Osteocyte (in vitro differentiated cells): ENCODE measurements at places on chromosomes 4 and X. TPM values are rescaled to one million over a fixed set of nuclear protein-coding genes. Genes with fewer than 3 reads are reported as not detected.

DNA sequence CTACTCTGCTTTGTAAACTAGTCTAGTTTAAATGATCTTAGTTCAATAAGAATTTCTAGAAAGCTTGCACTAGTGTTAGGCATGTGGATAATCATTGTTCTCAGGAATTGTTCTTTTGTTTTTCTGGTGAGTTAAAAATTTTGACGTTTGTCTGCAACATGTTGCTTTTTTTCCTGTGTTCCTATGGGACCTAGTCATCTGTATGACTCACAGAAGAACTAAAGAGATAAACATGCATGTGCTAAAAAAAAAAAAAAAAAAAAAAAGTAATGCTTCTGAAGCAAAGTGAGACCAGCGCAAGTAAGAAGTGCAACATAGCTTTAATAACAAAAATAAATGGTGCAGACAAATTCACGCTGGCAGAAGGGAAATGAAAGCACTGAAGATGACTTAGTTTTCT lies 471.2 kb downstream of the IQCM start:
- no peaks in the 10 kb centered on the region for H3K36me3 ChIP-seq
- no peak overlapping the region for H3K27ac ChIP-seq
- no peaks in the 10 kb centered on the region for H3K4me1 ChIP-seq
- no peak for DNase-seq

- H3K27ac ChIP-seq: peak overlapping the region; percentile 65
- H3K36me3 ChIP-seq: no peaks in the 10 kb centered on the region
- no peaks in the 10 kb centered on the region for H3K27me3 ChIP-seq
- peaks cover 18% of the 10 kb centered on the region for H3K4me1 ChIP-seq
Observed at GRCh38 chr4:182307746-182308145, 64.5 kb downstream of the TENM3 start.

DNA sequence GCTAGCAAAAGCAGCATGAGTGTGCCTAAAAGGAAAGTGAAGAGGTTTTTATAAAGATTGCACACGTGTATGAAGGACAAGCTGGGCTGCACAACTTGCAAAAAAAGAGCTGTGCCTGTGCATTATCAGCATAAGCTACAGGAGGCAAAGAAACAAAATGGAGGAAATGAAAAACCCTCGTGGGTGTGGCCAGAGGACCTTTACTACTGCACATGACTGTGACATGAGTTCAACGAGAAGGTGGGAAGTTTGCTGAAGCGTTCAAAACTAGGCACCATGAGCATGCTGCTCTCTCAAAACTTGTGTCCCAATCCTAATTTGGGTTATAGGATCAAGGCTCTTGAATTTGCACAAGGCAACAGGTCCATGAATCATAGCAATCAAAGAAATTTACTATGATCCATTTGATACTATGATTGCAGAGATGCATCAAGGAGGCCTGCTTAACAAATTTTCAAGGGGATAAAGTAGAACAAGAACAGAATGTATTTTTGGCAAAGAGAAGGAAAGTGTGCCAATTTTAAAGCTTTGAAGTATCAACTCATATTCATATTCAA lies 38.1 kb upstream of the CXorf38 start:
- no peaks in the 10 kb centered on the region for H3K27me3 ChIP-seq
- H3K36me3 ChIP-seq: peaks cover 13% of the 10 kb centered on the region
- H3K4me1 ChIP-seq: peaks cover 8% of the 10 kb centered on the region
- no peak overlapping the region for H3K4me3 ChIP-seq
- no peak overlapping the region for H3K27ac ChIP-seq
- no peak for DNase-seq

GRCh38 chr4:40192114-40193015 lies 4.5 kb upstream of the RHOH start:
- no peak overlapping the region for H3K4me3 ChIP-seq
- no peaks in the 10 kb centered on the region for H3K36me3 ChIP-seq
- H3K4me1 ChIP-seq: peaks cover 7% of the 10 kb centered on the region
- DNase-seq: no peak
- no peaks in the 10 kb centered on the region for H3K27me3 ChIP-seq

NSG1 gene
- not detected in 2 replicates for total RNA-seq

TRO gene
- total RNA-seq: 70.5 and 83.2 TPM in 2 replicates

LAP3 gene
- 44.0 and 44.1 TPM in 2 replicates for total RNA-seq

TFE3 gene
- 44.7 and 51.8 TPM in 2 replicates for total RNA-seq

HMX1 gene
- total RNA-seq: 3.2 and 3.5 TPM in 2 replicates
